ENCODE measurements at places on chromosomes 4 and X.

GRCh38 chr4:186861317-186861716 lies 137.7 kb upstream of the FAT1 start:
- DNase-seq: no peak

DNA sequence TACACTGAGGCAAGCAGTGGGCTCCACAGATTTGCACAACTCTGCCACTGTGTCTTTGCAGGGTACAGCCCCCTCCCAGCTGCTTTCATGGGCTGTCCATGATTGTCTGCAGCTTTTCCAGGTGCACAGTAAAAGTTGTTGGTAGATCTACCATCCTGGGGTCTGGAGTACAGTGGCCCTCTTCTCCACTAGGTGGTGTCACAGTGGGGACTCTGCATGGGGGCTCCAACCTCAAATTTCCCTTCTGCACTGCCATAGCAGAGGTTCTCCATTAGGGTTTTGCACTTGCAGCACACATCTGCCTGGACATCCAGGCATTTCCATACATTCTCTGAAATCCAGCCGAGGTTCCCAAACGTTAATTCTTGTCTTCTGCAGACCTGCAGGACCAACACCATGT lies 1002.3 kb downstream of the FAM133A start:
- DNase-seq: no peak

GRCh38 chr4:42596918-42597317 lies 60.0 kb downstream of the ATP8A1 start:
- DNase-seq: no peak

GRCh38 chr4:10334506-10335028 lies 122.7 kb downstream of the ZNF518B start:
- DNase-seq: no peak

- no peak for DNase-seq
These were observed 154.8 kb upstream of the ANXA3 start for GRCh38 chr4:78396613-78397291.

DNA sequence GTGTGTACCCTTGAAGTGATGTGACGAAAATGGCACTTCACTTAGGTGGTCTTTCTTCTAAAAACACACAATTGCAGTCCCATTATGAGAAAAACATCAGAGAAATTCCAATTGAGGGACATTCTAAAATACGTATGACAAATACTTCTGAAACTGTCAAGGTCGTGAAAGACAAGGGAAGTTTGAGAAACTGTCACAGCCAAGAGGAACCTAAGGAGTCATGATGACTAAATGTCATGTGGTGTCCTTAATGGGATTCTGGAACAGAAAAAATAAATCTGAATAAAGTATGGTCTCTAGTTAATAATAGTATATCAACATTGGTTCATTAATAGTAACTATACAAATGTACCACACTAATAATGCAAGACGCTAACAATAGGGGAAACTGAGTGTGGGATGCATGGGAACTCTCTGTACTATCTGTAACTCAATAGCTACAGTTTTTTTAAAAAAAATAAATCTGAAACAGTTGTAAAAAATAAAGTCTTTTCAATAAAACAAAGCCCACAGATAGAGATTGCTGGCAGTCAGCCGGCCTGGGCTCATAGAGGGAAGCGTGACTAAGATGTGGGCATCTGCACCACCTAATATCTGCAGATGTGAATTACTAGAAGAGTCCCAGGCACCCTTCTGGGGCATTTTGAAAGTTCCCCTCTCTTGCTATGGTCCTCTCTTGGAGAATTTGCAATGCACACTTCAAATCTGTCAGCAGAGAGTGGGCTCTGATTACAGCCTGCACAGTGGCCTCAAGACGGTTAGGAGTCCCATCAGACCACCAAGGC lies 47.6 kb downstream of the MID1IP1 start:
- DNase-seq: no peak

DNA sequence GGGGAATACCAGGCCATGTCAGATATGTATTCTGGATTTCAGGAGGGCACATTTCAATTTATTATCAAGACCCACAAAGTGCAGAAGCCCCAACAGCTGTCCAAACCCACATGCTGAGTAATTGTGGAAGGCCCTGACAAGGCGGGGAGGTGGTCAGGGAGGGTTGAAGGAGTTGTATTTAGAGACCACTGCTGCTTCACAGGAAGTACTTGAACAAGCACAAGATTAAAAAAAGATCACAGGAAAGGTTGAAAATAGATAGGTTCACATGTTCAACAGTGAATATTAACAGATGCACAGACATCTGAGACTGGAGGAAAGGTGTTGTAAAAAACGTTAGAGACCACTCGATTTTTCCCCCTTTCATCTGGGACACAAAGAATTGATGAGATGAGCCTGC lies 17.9 kb downstream of the ATP8A1 start:
- no peak for DNase-seq

- no peak for DNase-seq
These were observed 62.5 kb downstream of the CHRDL1 start for GRCh38 chrX:110733166-110733565.
